Urinary bladder (tissue), 4 donors: ENCODE measurements at places on chromosomes 11 and 22. TPM values are rescaled to one million over a fixed set of nuclear protein-coding genes. Genes with fewer than 3 reads are reported as not detected.

HBB gene
- 394 TPM for total RNA-seq

CNGA4 gene
- total RNA-seq, result not detected

EIF4G2 gene
- total RNA-seq, result 646 TPM

SLCO2B1 gene
- total RNA-seq, result 11.7 TPM

NRIP3 gene
- total RNA-seq, result 3.1 TPM

NAALAD2 gene
- total RNA-seq, result 49.1 TPM

RPS6KA4 gene
- 14.8 TPM for total RNA-seq

MGAT3 gene
- 4.2 TPM for total RNA-seq

PTGDR2 gene
- 0.37 TPM for total RNA-seq

OR5B12 gene
- 0.69 TPM for total RNA-seq

SYCE3 gene
- not detected for total RNA-seq

KCNC1 gene
- total RNA-seq, result 0.74 TPM

RFPL2 gene
- total RNA-seq, result not detected

PKDREJ gene
- 0.05 TPM for total RNA-seq

BIK gene
- 2.5 TPM for total RNA-seq

SLC17A6 gene
- 0.11 TPM for total RNA-seq

OR10A2 gene
- total RNA-seq, result not detected

MS4A13 gene
- not detected for total RNA-seq

NUP50 gene
- total RNA-seq, result 44.3 TPM

TMPRSS4 gene
- total RNA-seq, result 15.0 TPM

CACNA1I gene
- 0.11 TPM for total RNA-seq

KRTAP5-11 gene
- total RNA-seq, result not detected

RAB30 gene
- total RNA-seq, result 34.2 TPM

PRR5L gene
- 18.8 TPM for total RNA-seq

MUC2 gene
- not detected for total RNA-seq

KCNQ1OT1 gene
- 24.7 TPM for total RNA-seq

PAAF1 gene
- 15.1 TPM for total RNA-seq

GGTLC2 gene
- not detected for total RNA-seq

ZNF215 gene
- 2.0 TPM for total RNA-seq
